ENCODE measurements at places on chromosomes 16 and 17.

DNA sequence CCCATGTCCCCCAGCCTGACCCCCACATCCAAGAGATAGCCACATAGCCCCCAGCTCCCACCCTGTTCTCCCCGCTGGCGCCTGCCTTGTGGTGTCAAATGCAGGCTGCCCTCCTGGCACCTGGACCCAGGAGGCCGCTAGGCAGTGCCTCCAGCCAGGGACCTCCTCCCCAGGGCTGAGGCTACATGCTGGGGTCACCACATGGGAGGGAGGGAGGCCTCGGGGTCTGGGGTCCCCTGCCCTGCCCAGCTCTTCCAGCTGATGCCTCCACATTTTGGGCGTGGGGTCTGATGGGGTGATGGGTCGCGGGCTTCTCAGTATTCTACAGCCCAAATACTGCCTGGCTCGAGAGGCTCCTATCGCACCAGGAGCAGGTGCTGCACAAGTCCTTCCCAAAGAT lies 9.5 kb downstream of the TBC1D26 start:
- no peak for DNase-seq

GRCh38 chr17:51770027-51770759 lies 388.3 kb downstream of the CA10 start:
- no peak for DNase-seq

DNA sequence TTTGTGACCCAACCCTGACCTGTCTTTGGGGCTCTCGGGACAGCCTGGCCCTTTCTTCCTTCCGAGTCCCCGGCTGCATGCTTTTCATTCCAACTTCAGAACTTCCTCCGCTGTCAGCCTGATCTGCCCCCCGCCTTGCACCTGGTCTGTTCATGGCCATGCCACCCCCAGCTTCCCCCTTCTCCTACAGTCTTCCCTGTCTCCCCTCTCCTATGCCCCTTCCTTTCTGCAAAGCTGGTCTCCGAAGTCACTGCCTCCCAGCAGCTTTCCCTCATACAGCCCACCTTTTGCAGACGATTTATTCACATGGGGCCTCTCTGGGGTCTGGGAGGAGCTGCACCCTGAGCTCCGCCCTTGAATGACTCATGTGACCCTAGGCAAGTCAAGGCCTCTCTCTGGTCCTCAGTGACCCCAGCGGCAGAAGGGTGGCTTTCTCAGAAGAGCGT lies 47.1 kb upstream of the SDK2 start:
- no peak for DNase-seq

GRCh38 chr17:44898768-44899073 lies 524 bp downstream of the EFTUD2 start:
- no peak for DNase-seq
